ENCODE measurements at places on chromosomes 11 and 22.

- peak; percentile 40 for DNase-seq
Observed at GRCh38 chr22:47094861-47095330, 332.4 kb downstream of the TBC1D22A start.

DNA sequence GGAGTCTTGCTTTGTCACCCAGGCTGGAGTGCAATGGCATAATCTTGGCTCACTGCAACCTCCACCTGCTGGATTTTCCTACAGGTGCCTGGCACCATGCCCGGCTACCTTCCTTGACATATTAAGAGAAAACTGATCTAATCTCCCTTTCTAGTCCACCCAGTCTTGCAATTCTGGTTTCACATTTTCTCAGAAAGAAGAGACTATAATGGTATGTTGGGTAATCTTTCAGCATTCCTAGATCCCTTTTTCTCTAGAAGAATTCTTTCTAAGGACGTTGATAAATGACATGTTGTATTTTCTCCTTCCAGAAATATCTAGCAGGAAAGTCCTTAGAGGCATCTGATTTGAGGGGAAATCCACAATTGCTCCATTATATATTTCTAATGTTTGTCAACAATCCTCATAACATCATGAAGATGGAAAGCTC, 10.4 kb upstream of the HSPA8 start:
- no peak for DNase-seq

- DNase-seq = peak; percentile 91
Observed at GRCh38 chr22:26550498-26551033, 38.3 kb upstream of the TFIP11 start.

GRCh38 chr11:119640541-119640940, 88.5 kb downstream of the NECTIN1 start:
- no peak for DNase-seq

DNA sequence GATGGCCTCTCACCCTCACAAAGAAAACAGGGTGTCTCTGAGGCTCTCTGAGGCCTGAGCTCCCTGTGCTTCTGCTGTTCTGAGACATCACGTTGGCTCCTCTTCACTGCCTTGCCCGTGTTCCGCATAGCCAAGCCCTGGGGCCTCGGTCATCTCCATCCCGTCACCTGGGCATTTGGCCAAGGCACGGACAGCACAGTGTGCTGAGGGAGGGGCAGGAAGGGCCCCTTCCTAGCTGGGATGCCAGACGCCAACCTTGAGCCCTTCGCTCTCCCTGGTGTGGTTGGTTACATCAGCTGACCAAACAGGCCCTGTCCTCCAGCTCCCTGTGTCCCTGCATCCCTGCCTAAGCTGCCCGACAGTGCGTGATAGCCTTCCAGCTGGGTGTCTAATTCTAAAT, 25.9 kb downstream of the MOV10L1 start:
- DNase-seq = no peak

- no peak for DNase-seq
Observed at GRCh38 chr11:529728-530411, 5.5 kb downstream of the HRAS start.

DNA sequence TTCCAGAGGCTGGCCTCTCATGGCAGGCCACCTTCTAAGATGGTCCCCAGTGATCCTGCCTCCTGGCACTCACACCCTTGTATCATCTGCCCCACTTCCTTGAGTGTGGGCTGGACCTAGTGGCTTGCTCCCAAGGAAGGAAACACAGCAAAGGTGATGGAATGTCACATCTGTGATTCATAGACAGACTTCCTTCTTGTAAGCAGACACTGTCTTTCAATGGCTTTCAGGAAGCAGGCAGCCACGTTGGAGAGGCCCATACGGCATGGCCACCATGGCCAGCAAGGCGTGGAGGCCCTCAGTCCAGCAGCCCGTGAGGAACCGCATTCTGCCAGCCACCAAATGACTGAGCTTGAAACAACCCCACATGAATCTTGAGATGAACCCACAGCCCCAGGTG, 11.3 kb downstream of the LMO1 start:
- DNase-seq = no peak

DNA sequence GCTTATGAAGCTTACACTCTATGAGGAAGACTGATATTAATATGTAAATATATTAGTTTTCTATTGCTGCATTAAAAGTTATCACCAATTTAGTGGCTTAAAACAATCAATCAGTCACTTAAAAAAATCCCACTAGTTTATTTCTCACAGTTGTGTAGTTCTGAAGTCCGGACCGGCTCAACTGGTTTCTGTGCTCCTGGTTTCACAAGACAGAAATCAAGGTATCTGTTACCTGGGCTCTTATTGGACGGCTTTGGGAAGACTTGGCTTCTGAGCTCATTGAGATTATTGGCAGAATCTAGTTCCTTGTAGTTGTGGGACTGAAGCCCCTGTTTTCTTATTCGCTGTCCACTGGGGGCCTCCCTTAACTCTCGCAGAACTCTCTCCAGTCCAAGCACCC, 343.0 kb downstream of the RAB38 start:
- DNase-seq = no peak

DNA sequence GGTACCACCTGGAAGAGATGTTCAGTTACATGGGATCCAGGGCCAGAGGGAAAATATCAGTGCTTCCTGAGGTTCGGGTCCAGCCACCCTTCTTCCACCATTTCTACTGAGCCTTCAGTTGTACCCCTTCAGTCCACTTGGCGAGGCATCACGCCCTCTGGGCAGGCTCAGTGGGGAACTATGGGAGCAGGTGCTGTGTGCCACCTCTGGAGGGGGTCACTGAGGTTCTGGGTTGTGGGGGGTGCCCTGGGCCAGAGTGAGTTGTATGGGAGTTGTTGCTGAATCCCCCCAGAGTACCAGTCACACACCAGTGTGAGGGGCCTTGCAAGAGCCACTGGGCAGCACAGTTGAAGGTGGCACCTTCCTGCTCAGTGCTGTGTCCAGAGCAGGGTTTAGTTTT, 2.7 kb upstream of the SREBF2 start:
- no peak for DNase-seq

DNA sequence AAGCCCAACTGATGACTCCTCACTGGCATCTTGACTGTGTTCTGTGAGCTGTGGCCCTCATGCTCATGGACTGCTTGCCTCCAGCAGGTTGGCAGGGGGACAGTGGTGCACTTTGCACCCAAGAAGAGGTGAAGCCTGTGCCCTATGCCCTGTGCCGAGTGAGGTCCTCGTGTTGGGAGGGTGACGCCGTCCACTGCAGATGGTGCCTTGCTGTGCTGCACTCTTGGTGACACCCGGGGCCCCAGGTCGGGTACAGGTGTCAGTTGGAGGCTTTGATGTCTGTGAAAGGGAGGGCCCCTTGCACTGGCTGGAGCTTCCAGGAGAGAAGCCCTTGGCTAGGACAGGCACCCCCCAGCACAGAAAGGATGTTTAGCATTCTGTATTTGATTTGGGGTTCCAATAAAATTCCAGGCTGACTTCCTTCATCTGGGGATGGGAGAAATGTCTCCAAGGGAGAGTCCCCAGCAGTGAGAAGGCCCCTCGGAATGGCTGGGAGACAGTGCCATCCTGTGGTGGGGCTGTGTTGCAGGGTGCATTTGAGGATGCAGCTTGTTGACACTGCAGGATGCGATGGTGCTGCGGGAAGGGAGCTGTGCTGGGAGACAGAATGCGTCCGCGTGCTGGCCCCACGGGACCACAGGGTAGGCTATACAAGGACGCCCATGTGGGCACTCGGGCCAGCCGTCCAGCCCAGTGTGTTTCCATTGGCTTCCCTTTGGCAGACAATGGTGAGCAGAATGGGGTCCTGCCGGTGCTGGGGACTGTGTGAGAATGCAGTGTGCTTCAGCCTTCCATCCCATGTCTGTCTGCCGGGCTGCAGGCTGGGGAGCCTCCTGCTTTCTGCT, 2.5 kb upstream of the ZDHHC8 start:
- peak; percentile 24 for DNase-seq

DNA sequence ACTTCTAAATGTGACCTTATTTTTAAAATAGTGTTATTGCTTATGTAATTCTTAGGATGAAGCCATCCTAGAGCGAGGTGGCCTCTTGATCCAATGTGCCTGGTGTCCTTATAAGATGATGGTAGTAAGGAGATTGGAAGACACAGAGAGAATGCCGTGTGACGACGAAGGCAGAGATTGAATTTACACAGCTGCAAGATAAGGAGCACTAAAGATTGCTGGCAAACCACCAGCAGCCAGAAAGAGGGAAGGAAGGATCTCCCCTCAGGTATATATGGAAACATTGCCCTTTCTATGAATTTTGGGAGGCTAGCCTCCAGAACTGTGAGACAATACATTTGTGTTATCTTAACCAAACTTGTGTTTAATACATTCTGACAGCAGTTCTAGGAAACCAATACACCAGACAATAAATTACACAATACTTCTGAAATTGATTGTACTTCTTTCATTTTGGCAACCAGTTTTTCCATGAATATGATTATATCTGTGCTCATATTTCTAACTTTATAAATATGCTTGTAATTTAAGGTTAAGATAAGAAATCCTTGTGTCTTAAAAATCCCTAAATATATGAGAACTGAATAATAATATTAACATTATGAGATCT, 86.3 kb upstream of the VPREB1 start:
- no peak for DNase-seq

- DNase-seq = no peak
Observed at GRCh38 chr11:2393111-2393868, 7.3 kb upstream of the TSSC4 start.

DNA sequence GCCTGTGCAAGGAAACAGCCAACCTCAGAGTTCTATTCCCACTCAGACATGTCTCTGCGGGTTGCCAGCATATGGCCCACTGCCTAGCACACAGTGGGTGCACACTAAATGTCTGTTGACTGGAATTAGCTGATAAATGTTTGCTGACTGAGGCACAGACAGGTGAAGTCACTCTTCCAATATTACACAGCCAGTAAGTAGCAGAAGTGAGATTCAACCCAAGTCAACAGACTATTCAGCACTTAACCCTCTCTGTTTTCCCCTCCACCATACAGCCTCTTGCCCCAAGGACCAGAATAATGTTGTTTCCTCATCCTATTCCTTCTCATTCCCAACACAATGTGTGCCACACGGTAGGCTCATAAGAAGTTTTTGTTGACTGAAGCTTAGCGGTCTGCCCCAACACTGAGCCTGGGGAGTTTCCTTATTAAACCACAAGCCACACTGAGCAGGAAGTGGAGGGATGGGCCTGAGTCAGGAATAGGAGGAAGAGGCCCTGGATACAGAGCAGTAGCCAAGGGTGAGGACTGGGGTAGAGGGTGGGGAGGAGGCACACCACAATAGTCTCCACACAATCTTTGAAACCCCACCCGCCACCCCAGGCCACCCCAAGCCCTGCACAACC, 15.7 kb upstream of the IL10RA start:
- peak; percentile 11 for DNase-seq

- no peak for DNase-seq
Observed at GRCh38 chr11:114122686-114123085, 63.2 kb downstream of the ZBTB16 start.

DNA sequence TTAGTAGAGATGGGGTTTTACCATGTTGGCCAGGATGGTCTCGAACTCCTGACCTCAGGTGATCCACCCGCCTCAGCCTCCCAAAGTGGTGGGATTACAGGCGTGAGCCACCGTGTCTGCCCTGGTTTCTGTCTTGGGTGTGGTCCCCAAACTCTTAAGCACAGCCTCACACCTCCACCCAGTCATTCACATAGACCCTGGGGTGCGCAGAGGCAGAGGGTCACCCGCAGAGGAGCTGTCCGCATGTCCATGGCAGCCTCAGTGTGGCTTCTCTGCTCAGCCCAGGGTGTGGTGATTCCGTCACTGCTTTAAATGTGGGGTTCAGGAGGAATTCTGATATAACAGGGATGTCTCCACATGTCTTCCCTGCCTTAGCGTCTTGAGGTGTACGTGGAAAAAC, 48.5 kb upstream of the PRODH start:
- DNase-seq = no peak

DNA sequence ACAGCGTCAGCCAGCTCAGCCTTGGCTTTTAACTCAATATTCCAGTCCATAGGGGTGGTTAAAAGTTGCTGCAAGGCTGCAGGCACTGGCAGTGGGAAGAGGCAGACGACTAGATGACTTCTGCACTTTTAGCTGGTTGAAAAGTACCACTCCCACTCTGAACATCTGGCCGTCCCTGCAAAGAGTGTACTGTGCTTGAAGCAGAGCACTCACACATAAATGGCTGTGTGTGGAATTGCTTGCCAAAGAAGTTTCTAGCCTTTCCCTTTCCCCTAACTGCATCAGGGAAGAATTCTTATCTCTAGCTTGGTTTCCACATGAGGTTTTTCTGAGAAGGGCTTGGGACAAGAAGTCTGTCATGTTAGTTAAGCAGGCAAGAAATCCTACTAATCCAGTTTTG, 5.1 kb upstream of the PHLDB1 start:
- no peak for DNase-seq

- DNase-seq = peak; percentile 6
Observed at GRCh38 chr11:129374081-129374992, 1.3 kb upstream of the BARX2 start.

- DNase-seq = peak; percentile 96
Observed at GRCh38 chr11:20035701-20036601, 124.3 kb downstream of the DBX1 start.

DNA sequence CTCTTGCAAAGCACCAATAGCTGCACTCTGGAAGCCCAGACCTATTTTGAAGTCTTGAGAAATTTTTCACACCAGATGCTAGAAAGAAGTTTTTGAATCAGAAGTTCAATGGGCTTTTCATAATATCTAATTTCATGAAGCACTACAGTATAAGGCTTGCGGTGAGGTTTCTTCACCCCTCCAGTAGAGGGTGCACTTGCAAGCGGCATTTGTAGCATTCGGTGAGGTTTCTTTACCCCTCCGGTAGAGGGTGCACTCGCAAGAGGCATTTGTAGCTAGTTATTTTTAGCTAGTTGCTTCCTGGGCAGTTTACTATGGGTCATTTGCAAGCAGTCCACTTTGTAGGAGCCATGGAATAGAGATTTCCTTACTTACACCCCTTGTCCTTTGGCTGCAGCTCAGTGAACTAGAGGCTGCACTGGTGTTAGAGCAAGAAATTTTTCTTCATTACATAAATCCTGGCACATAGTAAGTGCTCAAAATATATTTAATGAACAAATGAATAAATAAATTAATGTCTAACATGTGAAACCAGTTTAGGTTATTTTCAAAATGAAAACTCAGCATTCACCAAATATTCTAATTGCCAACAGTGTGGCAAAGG, 7.8 kb upstream of the NOX4 start:
- no peak for DNase-seq

- no peak for DNase-seq
Observed at GRCh38 chr11:110447897-110448745, 18.4 kb downstream of the FDX1 start.

GRCh38 chr11:88117281-88117858, 57.9 kb downstream of the RAB38 start:
- DNase-seq = no peak

GRCh38 chr11:67299471-67300191, 3.7 kb upstream of the SSH3 start:
- DNase-seq = no peak
